ENCODE measurements at places on chromosomes 2 and 18.

GRCh38 chr2:234422981-234423431 is 73.9 kb downstream of the ARL4C start:
- no peak for DNase-seq

DNA sequence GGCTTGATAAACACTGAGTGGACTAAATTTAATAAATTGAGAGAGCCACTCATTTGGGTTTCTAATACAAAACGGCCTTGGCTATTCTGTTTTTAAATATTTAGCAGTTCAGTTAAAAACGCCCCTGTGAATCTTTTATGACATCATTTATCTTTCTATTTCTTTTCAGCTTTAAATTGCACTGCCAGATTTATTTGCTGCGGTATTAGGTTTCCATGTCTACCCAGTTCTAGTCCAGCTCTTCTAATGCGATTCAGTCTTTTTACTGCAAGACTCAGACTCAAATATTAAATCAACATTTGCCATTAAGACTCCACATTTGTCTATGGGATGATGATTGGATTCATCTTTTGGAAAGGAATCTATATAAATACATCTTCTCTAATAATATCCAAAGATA is 2174.3 kb upstream of the PIK3C3 start:
- DNase-seq = no peak

DNA sequence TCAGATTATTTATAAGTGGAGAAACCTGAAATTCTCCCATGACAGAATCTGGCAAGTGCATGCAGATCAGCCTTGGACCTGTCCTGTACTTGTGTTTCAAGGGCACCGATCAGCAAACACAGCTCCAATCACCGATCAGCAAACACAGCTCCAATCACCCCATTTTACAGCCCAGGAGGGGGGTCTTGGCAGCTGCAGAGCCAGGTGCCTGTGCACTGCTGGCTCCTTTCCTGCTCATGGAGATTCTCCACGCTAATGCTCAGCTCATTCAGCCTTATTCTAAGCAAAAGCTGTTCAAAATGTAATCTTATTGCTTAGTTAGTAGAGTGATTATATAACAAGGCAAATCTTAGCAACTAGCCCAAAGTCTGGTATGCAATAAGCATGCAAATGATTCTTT is 623.1 kb upstream of the HS6ST1 start:
- DNase-seq = no peak

DNA sequence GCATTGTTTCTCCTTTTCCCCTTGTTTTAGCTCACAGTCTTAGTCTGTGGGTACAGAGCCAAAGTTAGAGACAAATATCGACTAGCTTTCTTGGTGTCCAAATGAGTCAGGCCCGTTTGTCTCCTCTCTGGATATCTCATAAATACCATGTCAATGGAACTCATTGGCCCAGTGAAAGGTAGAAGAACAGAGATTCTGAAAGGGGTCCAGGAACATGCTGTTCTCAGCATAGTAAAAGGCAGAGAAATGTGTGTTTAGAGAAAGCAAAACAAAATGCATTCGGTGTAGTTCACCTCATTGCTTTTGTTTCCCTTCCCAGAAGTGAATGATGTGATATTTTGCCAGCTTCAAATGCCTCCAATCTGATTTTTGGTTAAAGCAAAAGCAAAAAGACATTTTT is 238.6 kb upstream of the SLC8A1 start:
- no peak for DNase-seq

DNA sequence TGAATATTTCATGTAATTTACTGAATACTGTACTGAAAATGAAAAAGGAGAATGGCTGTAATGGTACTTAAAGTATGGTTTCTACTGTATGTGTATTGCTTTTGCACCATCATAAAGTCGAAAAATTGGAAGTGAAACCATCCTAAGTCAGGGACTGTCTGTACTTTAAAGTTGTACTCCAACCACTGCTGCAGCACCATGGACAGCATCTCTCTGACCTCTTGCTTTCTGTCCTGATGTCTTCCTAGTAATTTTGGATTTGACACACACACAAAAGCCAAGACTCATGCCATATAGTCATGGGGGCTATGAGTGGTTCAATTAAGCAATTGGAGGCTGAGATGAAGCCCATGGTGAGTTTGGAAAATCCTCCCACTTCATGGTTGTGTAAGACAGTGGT is 256.3 kb upstream of the PKDCC start:
- peak; percentile 60 for DNase-seq

GRCh38 chr2:98900721-98901120 is 35.3 kb downstream of the CRACDL start:
- DNase-seq = no peak

- DNase-seq = no peak
Measured at GRCh38 chr2:101004620-101005325, 2.7 kb downstream of the RPL31 start.
